Stimulated activated effector memory CD8-positive, alpha-beta T cell treated with anti-CD3 and anti-CD28 coated beads, Interleukin-12 subunit alpha, Interleukin-12 subunit beta, amount 100 ng/mL, for 72 hours (primary cell): ENCODE measurements at places on chromosomes 4 and X.

GRCh38 chr4:184825141-184825895 lies 450 bp downstream of the ACSL1 start:
- peak; percentile 69 for DNase-seq

DNA sequence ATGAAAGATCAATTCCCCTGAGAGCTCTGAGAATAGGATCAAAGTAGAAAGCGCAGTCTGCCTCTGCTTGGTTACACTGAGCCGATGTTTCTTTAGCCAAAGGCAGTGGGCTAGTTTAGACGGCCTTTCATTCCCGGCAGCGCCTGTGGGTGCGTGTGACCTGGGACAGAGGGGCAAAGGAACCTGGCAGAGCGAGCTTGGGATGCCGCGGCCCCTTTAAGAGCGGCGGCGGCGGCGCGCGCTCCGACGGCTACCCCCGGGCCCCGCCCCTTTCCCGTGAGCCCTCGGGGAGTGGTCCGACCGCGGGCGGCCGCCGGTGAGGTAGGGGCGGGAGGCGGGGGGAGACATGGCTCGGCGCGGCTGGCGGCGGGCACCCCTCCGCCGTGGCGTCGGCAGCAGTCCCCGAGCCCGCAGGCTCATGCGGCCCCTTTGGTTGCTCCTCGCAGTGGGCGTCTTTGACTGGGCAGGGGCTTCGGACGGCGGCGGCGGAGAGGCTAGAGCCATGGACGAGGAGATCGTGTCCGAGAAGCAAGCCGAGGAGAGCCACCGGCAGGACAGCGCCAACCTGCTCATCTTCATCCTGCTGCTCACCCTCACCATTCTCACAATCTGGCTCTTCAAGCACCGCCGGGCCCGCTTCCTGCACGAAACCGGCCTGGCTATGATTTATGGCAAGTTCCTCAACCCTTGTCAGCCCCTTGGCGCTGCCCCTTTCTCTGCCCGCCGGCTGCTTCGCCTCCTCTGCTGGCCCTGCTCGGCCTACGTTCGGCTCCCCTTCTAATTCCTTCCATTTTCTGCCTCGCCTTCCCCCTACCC lies at the start of gene SLC9A6:
Gene SLC9A6 (plus strand): TSS at position 279 of the 816 bp plus-strand sequence. CDS start 224 bp downstream, at position 503.
- peak; percentile 72 for DNase-seq

- no peak for DNase-seq
These were observed 403.0 kb upstream of the CNKSR2 start for GRCh38 chrX:20971250-20971649.

GRCh38 chrX:40806513-40807220 lies 71.3 kb upstream of the MED14 start:
- no peak for DNase-seq

DNA sequence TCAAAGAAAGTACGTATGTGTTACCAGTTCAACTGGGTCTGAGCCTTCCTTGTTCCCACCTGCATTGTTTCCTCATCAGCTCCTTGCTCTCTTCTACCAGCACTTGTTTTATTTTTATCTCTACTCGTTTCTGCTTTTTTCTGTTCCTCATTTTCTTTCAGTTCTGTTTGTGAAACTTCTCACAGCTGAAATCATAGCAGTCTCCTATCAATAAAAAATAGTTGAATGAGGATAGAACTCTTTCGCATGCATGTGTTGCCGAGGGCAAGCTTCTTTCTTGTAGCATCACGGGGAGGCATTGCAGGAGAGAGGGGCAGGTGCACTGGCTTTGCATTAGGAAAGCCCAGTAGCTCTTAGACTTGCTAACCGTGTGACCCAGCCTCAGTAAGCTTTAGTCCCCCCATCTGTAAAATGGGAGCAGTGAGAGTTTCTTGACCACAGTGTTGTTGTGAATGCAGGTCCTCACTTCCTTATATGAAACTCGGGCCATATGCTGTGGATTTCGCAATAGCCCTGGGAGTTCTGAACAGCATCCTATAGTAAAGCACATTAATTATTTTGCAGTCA lies 24.7 kb downstream of the OFD1 start:
- DNase-seq: no peak

- no peak for DNase-seq
These were observed 179.8 kb downstream of the SCFD2 start for GRCh38 chr4:53185869-53186585.

GRCh38 chr4:156971676-156972378 lies at the start of gene PDGFC:
TSS of gene PDGFC (minus strand) at chr4:156971799. CDS start at chr4:156970903, 896 bp downstream.
- no peak for DNase-seq

- no peak for DNase-seq
These were observed 123.3 kb downstream of the MBNL3 start for GRCh38 chrX:132365490-132365889.

DNA sequence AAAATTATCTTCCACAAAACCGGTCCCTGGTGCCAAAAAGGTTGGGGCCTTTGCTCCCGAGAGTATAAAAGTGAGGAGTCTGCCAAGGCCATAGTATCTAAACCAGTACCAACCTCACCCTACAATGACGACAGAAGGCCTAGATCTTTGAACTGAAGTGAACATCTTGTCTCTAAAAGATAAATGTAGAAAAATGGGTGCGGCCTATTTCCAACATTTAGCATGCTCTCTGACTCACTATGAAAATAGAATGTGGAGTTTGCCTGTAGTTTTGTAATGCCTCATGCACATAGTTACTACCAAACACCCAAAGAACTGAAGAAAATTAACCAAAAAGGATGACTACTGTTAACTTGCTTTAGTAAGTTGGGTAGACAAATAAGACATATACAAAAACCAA lies 218.4 kb downstream of the SLITRK2 start:
- no peak for DNase-seq

- DNase-seq: no peak
These were observed 12.4 kb downstream of the PHKA2 start for GRCh38 chrX:18971506-18971905.

DNA sequence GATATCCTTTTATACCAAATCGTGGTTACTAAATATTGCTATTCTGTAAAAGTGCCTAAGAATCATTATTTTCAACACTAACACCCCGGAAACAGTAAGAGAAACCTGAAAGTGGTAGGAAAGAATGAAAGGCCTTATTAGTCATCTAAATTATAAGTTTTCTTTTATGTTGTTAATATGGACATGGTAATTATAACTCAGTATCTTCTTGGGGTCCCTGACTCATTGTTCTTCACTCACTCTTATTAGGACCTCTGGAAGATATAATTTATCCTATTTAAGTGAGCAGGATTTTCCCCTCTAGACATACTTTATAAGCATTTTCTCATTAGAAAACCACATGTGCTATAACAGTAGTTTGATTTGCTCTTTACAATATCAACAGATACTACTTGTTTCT lies 51.0 kb downstream of the SMARCA5 start:
- no peak for DNase-seq

DNA sequence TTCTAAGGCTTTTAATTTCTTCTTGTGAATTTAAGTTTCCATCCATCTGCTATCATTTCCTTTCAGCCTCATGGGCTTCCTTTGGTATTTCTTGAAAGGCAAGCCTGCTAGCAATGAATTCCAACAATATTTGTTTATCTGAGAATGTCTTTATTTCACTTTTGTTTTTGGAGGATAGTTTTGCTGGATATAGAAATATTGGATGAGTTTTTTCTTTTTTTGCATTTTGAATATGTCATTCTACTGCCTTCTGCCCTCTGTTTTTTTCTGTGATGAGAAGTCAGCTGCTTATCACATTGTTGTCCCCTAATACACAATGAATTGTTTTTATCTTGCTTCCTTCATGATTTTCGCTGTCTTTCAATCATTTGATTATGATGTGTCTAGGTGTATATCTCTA lies 13.2 kb upstream of the SORCS2 start:
- DNase-seq: no peak

- DNase-seq: no peak
These were observed 462.0 kb downstream of the IL15 start for GRCh38 chr4:142098380-142098779.

- no peak for DNase-seq
These were observed 81.6 kb downstream of the GPAT3 start for GRCh38 chr4:83617371-83618035.

DNA sequence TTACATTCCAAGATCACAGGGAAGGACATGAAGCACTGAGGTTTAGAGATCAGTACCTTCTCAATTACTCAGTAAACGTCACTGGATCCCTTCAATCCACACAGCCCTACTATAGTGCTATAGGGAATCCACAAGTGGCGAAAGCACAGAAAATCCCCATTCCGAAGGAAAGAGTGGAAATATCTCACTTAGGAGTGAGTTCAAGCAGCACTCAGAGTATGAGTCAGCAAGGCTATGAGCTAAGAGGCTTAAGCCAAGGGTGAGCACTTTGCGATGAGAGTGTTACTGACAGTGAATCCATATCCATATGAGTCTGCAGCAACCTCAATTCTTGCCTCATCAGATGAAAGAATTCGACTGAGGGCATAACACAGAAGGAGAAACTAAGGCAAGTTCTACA lies 165.1 kb downstream of the VSIG4 start:
- DNase-seq: no peak

GRCh38 chr4:139956507-139957017 lies 197.4 kb downstream of the MAML3 start:
- no peak for DNase-seq

- DNase-seq: no peak
These were observed 89.4 kb downstream of the AMMECR1 start for GRCh38 chrX:110228453-110228852.

DNA sequence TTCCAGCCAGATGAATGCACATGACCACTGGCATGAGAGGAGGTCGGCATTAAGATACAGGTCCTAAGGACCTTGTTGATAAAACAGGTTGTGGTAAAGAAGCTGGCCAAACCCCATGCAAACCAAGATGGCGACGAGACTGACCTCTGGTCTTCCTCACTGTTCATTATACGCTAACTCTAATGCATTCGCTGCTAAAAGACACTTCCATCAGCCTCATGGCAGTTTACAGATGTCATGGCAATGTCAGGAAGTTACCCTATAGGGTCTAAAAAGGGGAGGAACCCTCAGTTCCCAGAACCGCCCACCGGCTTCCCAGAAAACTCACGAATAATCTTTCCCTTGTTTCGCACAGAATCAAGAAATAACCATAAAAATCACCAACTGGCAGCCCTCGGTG lies 182.4 kb downstream of the DHRSX start:
- DNase-seq: no peak

DNA sequence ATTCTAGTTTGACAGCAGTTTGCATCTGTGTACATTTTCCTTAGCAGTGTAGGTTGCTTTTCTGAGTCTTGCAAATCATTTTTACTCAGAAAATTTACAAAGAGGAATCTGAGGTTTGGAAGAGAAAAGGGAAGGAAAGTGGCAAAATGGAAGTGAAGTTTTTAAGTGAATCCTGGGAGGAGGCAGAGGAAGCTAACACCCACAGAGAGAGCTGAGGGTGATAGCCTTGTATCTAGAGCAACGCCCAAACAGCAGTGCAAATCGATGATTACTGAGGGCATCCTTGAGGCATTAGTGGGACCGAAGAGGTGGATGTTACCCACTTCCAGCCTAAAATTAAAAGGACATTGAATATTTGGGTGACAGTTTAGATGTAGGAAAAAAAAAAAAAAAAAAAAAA lies 31.8 kb downstream of the KLF3 start:
- no peak for DNase-seq

- no peak for DNase-seq
These were observed 33.9 kb downstream of the GPRIN3 start for GRCh38 chr4:89273741-89274141.

GRCh38 chr4:102751941-102752340 lies 8.8 kb downstream of the MANBA start:
- peak; percentile 29 for DNase-seq

GRCh38 chrX:33339219-33339618 lies 127.9 kb upstream of the DMD start:
- no peak for DNase-seq

DNA sequence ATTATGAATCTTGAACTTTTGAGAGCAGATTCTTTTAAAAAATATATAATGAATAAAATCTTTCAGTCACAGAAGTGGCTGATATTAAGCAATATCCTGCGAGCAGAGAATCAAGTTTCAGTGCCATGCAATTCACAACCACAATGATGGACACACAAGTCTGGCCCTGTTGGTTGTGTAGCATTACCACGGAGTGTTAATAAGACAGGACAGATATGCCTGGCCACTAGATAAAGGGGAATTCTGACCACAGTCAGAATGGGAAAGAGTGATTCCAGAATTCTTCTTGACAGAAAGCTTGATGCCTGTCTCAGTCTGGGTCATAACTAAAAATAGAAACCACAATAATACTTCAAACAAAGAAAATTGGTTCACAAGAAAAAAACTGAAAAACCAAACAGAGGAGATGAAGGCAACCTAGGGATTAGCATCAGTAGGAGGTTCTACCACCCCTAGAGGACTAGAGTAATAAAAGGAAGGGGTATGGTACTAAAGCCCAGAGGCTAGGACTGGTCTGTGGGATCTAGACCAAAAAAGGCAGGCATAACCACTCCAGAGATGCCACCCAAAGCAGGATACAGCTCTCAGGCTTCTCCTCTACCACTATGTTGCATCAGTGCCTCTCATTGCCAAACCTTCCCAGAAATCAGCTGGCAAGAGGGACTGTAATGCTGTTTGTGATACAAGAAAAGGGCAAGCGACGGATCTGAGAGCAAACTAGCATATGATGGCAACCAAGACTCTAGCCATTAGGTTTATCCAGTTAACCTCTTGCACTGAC lies 59.0 kb downstream of the RNF150 start:
- DNase-seq: no peak

DNA sequence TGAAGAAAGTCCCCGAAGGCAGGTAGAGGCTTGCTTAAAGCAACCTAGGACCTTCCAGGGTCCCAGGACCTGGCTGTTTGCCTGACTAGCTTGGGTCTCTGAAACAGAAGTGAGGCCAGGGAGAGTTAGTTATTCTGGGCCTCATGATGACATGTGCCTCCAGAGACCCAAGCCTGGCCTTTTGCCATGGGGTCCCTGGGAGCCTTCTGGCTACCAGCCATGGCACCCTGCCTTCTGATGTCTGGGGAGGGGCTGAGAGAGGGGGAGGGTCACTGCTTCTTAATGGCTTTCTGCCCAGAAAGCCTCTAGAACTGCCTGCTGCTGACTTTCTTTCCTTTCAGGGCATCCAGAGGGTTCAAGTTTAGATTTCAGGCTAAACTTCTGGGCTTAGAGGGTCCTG lies 1.0 kb upstream of the STARD8 start:
- no peak for DNase-seq

GRCh38 chrX:76433219-76433618 lies 5.7 kb downstream of the MAGEE1 start:
- DNase-seq: no peak

GRCh38 chr4:16865209-16865896 lies 33.1 kb downstream of the LDB2 start:
- no peak for DNase-seq

GRCh38 chr4:69878250-69878649 lies 18.3 kb upstream of the SULT1E1 start:
- no peak for DNase-seq

GRCh38 chr4:154719087-154719486 lies 24.7 kb upstream of the LRAT start:
- no peak for DNase-seq

GRCh38 chr4:85889314-85889713 lies 414.4 kb downstream of the ARHGAP24 start:
- no peak for DNase-seq

GRCh38 chr4:28010577-28011240 lies 1150.1 kb downstream of the STIM2 start:
- no peak for DNase-seq

GRCh38 chr4:39539089-39539611 lies 11.9 kb upstream of the UGDH start:
- no peak for DNase-seq

GRCh38 chr4:20882500-20882899 lies 182.2 kb downstream of the PACRGL start:
- no peak for DNase-seq
